ENCODE measurements at places on chromosomes 6 and 20. TPM values are rescaled to one million over a fixed set of nuclear protein-coding genes. Genes with fewer than 3 reads are reported as not detected.
A peak's percentile ranks its signal among the peaks of the same experiment; 100 is the strongest.

- peaks cover 10% of the 10 kb centered on the region for H3K27me3 ChIP-seq
- no peak for DNase-seq
- H3K4me3 ChIP-seq = no peak overlapping the region
- no peak overlapping the region for H3K27ac ChIP-seq
- no peaks in the 10 kb centered on the region for H3K36me3 ChIP-seq
- H3K4me1 ChIP-seq = peaks cover 13% of the 10 kb centered on the region
Observed at GRCh38 chr6:125773387-125774341, 17.1 kb upstream of the NCOA7 start.

GRCh38 chr6:138491017-138491416 lies 8.3 kb downstream of the NHSL1 start:
- no peaks in the 10 kb centered on the region for H3K4me1 ChIP-seq
- H3K36me3 ChIP-seq = no peaks in the 10 kb centered on the region
- peaks cover 7% of the 10 kb centered on the region for H3K27me3 ChIP-seq
- H3K4me3 ChIP-seq = no peak overlapping the region

DNA sequence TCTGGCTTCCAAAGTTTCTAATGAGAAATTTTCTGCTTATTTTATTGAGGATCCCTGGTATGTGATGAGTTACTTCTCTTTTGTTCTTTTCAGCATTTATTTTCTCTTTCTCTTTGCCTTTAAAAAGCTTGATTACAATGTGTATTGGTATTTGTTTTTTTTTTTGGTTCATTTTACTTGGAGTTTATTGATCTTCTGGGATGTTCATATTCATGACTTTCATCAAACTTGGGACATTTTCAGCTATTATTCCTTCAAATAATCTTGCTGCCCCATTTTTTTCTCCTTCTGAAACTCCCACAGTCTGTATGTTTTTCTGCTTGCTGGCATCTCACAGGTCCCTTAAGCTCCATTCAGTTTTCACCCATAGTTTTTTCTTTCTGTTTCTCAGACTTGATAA lies 102.4 kb downstream of the PRDM13 start:
- no peak overlapping the region for H3K27ac ChIP-seq
- no peaks in the 10 kb centered on the region for H3K36me3 ChIP-seq
- peaks cover 12% of the 10 kb centered on the region for H3K27me3 ChIP-seq
- DNase-seq = no peak
- H3K4me3 ChIP-seq = no peak overlapping the region
- no peaks in the 10 kb centered on the region for H3K4me1 ChIP-seq

DNA sequence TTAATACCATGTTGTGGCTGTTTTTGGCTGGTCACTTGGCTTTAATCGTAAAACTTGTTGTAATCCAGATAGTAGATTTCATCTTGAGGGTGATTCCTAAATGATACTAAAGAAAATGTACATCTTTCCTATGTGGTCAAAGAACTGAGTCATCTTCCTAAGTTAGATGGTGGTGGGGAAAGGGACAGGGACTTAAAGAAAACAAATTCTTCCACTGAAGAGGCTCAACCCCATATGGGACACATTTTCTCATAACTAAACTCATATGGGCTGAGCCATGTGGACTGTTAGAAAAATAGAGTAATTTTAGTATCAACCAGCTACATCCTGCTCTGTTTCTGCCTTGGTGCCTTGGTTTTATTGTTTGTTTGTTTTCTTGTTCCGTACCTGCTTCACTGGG lies 155.8 kb downstream of the TSHZ2 start:
- H3K27me3 ChIP-seq = peaks cover 9% of the 10 kb centered on the region
- DNase-seq = no peak
- H3K4me3 ChIP-seq = no peak overlapping the region
- no peak overlapping the region for H3K27ac ChIP-seq

DNA sequence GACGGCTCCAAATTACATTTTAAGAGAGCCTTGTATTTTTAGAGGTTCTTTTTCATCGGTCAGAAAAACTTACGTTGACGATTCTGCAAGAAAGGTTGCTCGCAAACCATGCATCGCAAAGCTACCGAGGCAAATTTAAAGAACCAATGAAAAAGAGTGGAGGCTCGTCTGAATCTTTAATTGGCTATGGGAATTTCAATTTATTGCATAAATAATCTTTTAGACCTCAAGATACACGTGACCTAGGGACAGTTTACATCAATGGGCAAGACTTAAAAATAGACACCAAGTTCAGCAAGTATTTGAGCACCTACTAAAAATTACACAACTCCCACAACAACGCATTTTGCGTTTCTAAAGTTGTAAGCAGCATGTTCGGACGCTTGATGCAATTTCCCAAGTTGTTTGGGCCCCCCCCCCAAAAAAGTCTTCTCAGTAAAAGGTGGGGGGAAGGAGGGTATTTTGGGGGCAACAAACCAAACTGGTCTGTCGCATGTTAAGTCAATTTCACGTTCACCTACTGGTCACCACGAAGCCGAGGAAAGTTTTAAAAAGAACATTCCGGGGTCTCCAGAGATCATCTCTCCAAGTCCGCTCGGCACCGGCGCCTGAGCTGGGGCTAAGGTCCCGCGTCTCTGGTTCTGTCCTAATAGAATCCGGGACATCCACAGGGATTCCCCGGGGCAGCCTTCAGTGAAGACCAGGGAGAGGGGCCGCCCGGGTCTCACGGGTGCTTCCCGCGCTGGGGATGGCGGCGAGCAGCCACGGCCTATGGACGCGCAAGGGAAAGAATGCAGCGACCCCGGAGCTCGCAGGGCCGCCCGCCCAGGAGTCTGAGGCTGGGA lies 851 bp downstream of the SNX5 start:
- peak overlapping the region; percentile 97 for H3K27ac ChIP-seq
- H3K36me3 ChIP-seq = no peaks in the 10 kb centered on the region
- peak overlapping the region; percentile 97 for H3K4me3 ChIP-seq
- DNase-seq = no peak
- peaks cover 66% of the 10 kb centered on the region for H3K4me1 ChIP-seq

DNA sequence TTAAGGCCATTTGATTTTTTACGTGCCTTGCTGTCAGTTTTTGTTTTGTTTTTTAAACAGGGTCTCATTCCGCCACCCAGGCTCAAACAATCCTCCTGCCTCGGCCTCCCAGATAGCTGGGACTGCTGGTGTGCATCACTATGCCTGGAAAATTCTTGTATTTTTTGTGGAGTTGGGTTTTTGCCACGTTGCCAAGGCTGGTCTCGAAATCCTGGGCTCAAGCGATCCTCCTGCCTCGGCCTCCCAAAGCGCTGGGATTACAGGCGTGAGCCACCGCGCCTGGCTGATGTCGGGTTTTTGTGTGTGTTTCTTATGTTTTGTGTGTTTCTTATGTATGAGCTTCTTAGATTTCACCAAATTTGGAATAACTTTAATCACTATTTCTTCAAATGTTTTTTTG lies 104.8 kb downstream of the TAF4 start:
- no peak for DNase-seq
- no peaks in the 10 kb centered on the region for H3K36me3 ChIP-seq
- H3K4me1 ChIP-seq = peaks cover 3% of the 10 kb centered on the region
- H3K27me3 ChIP-seq = peaks cover 9% of the 10 kb centered on the region
- H3K27ac ChIP-seq = no peak overlapping the region

GRCh38 chr20:62607366-62608217 lies 34.7 kb upstream of the SLCO4A1 start:
- H3K36me3 ChIP-seq = no peaks in the 10 kb centered on the region
- H3K4me1 ChIP-seq = peaks cover 30% of the 10 kb centered on the region
- peaks cover 19% of the 10 kb centered on the region for H3K27me3 ChIP-seq
- peak overlapping the region; percentile 70 for H3K4me3 ChIP-seq
- no peak overlapping the region for H3K27ac ChIP-seq

GRCh38 chr6:148231572-148231971 lies 111.1 kb upstream of the SASH1 start:
- peaks cover 26% of the 10 kb centered on the region for H3K27me3 ChIP-seq
- no peak for DNase-seq
- H3K4me3 ChIP-seq = no peak overlapping the region
- H3K4me1 ChIP-seq = no peaks in the 10 kb centered on the region
- no peak overlapping the region for H3K27ac ChIP-seq

- H3K4me3 ChIP-seq = no peak overlapping the region
- no peaks in the 10 kb centered on the region for H3K36me3 ChIP-seq
- H3K4me1 ChIP-seq = peaks cover 6% of the 10 kb centered on the region
- H3K27ac ChIP-seq = no peak overlapping the region
- no peak for DNase-seq
- H3K27me3 ChIP-seq = peaks cover 38% of the 10 kb centered on the region
Observed at GRCh38 chr6:164108092-164108491, 693.6 kb downstream of the QKI start.

GRCh38 chr6:151723152-151723551 lies 84.3 kb upstream of the ESR1 start:
- peak; percentile 17 for DNase-seq
- peak overlapping the region; percentile 51 for H3K27ac ChIP-seq
- H3K4me3 ChIP-seq = no peak overlapping the region
- peaks cover 25% of the 10 kb centered on the region for H3K4me1 ChIP-seq
- no peaks in the 10 kb centered on the region for H3K27me3 ChIP-seq

GRCh38 chr20:61832181-61832580 lies 233.5 kb downstream of the TAF4 start:
- no peak overlapping the region for H3K27ac ChIP-seq
- H3K4me1 ChIP-seq = no peaks in the 10 kb centered on the region
- DNase-seq = no peak
- no peaks in the 10 kb centered on the region for H3K36me3 ChIP-seq
- no peak overlapping the region for H3K4me3 ChIP-seq

The UBE2C gene
- not detected for polyA plus RNA-seq

The ANKRD66 gene
- not detected for polyA plus RNA-seq

DNA sequence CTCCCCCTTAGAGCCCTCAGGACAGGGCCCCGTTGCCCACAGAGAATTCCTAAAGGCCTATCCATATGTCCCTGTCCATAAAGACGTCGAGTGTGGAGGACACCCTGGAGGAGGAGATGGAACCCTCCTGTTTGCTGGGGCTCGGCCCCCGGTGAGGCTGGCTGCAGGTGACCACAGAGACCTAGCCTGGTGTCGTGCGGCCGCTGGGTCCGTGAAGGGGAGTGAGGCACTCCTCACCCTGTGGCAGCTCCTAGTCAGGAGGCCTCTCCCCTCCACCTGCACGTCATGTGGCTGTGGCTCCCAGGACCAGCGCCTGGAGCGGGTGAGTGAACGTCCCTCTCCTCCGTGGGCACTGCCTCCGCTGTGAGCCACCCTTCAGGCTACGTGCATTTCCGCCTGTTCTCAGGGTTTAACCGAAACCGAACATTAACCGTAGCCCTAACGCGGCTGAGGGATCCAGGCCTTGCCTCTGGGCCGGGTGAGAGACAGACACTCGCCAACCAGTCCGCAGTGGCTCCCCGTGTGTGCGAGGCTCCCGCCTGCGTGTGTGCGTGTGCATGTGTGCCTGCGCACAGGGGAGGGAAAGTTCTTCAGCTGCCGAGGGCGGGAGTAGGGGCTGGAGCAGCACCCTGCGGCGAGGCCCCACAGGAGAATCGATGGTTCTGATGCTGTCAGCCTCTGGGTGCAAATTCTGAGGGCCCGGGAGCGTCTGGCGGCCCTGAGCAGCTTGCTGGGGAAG lies 5.9 kb upstream of the TCEA2 start:
- H3K4me3 ChIP-seq = peak overlapping the region; percentile 42
- H3K4me1 ChIP-seq = peaks cover 20% of the 10 kb centered on the region
- DNase-seq = no peak
- H3K27me3 ChIP-seq = peaks cover 26% of the 10 kb centered on the region
- no peaks in the 10 kb centered on the region for H3K36me3 ChIP-seq

The BTBD3 gene
- polyA plus RNA-seq = 2.3 TPM

The DDX43 gene
- 1.3 TPM for polyA plus RNA-seq
